Activated naive CD4-positive, alpha-beta T cell (primary cell): ENCODE measurements at places on chromosomes 6 and 20.

DNA sequence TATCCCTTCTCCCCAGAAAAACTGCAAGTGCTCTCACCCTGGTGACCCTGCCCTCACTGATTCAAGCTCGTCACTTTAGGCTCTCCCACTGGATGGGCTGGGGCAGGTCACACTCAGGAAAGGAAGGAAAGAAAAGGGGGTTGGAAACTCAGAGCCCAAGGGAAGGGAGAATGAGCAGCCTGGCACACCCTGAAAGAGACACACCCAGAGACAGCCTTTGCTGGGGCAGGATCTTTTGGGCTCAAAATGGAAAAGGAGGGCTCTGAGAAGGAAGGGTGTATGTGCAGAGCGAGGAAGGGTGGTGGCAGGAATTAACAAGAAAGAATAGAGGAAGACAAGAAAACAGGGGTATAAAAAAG is 2.5 kb downstream of the PPP1R18 start:
- no peak for DNase-seq

DNA sequence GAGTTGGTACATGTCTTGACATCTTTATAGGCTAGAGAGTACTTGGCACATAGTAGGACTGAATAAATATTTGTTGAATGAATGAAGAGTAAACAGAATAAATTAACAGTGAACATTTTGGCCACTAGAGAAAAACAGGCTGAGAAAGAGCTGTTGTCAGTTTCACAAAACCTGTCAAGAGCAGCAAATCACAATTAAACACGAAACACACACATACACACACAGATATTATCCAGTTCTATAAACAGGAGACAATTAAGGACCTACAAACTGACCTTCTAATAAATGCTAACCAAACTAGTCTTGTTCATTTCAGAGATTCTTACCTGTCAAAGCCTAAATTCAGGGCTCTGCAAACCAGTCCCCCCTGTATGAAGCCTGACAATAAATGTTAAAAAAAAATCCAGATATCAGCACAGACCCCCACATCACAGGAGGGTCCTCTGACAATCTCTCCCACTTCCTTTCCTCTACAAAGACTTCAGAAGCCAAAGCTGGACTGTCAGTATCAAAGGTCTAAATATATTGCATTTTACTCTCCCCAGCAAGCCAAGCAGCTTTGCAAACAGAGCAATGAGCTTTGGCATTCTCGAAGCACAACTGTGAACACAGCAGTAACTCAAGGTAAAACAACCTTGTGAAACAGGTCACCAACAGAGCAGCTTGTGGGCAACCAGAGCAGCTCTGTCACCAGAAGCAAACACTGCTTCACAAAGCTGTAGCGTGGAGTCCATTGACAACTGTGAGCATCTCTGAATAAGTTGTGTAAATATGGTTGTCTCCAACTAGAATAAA is 229.9 kb downstream of the TBXT start:
- DNase-seq: no peak

DNA sequence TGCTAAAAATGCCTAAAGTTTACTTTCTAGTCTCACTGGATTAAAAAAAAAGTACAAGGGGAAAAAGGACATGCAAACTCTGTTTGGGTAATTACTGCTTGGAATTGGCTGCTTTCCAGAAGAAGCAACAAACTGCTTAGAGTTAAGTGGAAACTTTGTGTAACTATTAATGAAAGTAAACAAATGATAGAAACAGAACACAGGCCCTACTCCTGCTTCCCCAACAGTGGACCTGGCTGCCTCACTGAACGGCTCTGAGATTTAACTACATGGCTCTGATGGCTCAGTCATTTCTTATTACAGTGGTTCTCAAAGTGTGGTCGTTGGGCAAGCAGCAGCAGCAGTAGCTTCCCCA is 108.5 kb downstream of the MAN1A1 start:
- DNase-seq: no peak

GRCh38 chr6:329888-330691 is 37.8 kb downstream of the DUSP22 start:
- DNase-seq: no peak

DNA sequence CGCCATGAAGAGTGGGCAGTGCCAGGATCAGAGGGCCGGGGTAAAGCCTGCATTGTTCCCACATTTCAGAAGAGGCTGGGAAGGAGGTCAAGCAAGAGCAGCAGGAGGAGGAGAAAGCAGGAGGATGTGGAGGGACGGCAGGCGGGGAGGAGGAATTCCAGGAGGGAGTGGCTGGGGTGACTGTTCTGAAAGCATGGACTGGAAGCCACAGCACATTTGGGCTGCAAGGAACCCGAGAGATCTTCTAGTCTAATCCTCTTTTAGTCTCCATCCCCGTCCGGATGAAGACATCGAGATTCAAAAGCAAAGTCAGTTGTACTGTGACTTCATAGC is 76.9 kb downstream of the FAM50B start:
- no peak for DNase-seq

DNA sequence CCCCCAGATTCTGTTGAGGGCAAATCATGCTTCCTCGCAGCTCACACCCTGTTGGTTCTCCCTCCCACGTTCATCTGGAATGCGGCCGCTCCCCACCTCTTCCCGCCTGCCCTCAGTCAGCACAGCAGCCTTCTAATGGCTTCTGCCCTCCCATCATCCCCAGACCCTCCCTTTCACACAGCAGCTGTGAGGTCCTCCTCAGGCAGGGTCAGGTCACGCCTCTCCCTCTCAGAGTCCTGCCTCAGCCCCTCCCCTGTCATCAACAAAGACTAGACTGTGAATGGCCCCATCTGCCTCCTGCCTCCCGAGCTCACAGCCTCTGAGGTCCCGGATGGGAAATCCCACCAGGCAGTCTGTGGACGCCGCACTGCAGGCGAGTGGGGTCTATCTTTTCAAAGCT is 7.9 kb upstream of the BHLHE23 start:
- DNase-seq: no peak

GRCh38 chr20:48761023-48761785 is 66.6 kb downstream of the PREX1 start:
- DNase-seq: peak; percentile 21

GRCh38 chr6:162260027-162260426 is 467.5 kb downstream of the PRKN start:
- DNase-seq: no peak

DNA sequence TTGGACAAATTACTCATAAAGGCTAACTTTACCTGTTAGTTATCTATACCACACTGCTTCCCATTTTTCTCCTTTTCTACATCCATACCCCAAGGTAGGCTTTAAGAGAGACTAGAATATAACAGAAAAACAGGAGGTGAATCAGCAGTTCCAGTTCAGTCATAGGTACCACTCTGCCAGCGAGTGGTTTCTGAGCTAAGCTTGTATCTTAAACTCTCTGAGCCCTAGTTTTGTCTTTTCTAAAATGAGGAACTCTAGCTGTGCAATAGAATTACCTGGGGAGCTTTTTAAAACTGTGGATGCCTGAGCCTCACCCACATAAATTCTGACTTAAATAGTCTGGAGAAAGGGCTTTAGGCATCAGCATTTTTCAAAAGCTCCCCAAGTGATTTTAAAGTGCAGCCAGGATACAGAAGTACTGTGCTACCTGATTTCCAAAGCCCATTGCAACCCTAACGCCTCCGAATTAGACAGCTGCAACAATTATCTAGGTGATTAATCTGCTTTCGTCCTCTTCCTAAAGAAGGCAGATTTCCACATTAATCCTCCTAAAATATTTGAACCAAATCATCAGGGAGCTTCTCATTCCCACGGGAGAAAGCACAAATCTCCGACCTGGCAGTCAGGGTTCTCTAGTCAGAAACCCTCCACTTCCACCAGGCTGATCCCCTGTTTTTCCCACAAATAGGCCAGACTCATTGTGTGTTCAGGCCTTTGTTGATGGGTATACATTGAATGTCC is 37.4 kb upstream of the RPL7L1 start:
- no peak for DNase-seq
